ENCODE measurements at places on chromosomes 4 and X.

DNA sequence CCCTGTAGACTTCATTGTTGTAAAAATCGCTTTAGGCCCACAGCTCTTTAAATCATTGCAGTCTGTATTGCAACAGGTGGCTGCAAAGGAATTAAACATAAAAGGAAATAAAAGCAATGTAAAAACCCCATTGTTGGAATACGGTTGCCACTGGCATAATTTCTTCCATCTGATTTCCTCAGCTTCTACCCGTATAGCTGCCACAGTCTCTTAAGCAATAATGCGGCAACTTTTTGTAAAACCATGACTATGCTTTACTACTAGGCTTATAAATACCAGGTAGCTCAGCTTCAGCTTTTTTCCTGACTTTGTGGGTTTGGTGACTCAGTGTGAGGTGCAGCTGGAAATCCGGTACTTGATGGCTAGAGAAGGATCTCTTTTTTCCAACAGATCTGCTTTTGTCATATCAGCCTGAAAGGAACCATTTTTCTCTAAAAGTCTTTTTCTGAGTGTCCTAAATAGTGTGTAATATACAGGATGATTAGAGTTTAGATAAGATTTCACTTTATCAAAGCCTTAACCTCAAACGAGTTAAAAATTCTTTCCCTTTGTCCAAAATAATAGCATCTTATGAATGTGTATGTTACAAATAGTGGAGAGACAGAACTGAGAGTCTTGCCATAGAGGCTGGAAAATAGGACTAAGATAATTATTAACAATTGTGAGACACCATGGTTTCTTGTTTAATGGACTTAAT is 268.0 kb downstream of the ADGRL3 start:
- no peak for DNase-seq

DNA sequence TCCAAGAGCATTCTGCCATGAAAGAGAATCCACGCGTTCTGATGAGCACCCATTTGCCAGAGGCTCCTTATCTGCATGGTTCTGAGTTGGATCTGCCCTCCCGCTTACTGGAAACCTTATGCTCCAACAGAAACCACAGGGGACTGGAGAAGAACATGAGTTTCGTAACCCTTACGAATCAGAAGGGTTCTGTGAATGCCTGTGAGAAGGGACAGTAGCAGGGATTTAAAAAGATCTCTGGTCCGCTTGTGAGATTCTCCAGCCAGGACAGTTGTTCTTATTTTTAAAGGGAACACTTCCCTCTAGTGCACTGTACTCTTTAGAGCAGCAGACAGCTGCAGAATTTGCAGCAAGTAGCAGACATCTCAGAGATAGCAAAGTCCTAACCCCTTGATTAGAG is 22.5 kb upstream of the CENPU start:
- DNase-seq: no peak

GRCh38 chr4:177220376-177220775 is 89.3 kb upstream of the NEIL3 start:
- no peak for DNase-seq

DNA sequence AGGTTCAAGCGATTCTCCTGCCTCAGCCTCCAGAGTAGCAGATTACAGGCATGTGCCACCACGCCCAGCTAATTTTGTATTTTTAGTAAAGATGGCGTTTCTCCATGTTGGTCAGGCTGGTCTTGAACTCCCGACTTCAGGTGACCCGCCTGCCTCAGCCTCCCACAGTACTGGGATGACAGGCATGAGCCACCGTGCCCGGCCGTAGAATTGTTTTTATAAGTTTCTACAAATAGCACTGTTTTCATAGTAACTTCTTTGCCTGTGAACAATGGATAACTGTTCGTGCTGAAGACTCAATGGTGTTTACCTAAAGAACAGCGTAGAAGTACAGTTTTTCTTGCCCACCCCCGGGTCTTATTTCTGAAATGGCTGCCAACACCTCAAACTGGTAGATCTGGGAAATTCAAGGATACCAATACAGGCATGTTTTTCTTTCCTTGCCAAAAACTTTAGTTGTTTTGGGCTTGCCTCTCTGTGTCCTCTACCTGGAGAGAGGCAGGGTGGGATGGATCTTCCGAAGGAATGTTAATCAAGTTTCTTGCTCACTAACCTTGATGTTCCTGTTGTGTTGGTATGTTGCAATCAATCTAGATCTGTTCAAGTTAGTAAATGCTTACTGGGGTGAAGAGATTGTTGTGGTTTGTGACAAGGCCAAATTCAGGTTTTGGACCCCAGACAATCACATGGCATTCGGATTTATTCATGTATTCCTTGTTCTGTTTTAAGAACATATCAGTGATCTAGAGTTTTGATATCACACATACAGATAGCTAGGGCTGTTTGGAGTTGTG is 2.8 kb upstream of the RUFY3 start:
- DNase-seq: no peak

DNA sequence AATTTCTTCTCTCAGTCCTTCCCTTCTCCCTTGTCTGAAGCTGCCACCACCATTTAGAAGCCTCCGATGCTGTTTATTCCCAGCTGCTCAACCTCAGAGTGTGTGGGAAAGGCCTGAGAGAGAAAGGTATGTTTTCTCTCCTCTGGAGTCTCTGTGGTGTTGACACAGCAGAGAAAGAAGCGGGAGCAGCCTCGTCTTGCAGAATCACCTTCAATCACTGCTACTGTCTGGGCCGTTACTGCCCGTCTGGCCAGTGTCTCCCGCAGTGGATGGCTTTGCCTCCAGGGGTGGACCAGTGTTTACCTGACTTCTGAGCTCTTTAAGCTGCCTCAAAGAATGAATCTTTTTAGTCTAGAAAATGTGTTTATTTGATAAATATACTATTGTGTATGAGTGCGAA is 148.9 kb upstream of the FAM47C start:
- no peak for DNase-seq

DNA sequence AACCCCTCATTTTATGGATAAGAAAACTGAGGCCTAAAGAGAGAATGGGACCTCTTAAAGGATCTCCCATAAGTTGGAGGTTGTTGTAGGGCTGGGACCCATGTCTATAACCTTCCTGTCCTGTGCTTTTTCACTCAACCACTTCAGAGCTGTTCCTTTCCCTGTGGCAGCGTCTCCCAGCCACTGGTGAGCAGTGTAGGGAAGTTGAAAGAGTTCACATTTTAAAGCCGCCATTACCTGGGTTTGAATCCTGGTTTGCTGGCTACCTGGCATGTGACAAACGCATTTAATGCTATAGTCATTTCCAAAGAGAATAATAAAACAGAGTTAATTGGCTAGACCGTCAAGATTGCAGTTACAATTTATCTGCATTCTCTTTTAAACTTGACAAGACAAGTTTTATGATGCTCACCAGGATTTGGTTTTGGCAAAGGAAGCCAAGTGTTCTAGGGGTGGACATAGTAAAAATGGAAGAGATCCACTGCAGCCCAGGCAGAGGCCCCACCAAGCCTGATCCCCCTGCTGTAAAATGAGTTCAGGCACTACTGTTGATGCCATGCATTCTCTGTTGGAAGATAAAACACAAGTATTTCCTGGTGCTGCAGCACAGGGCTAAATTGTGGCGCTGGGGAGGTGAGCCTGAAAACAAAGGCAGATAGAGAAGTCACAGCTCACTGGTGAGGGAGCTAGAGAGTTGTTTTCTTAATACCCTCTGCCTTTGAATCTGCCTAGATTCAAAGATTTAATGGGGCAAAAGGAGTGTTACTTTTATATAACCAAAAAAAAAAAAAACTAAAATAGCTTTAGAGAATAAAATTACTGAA is 218.7 kb downstream of the NWD2 start:
- no peak for DNase-seq

- DNase-seq: no peak
Measured at GRCh38 chr4:114028071-114028470, 48.6 kb upstream of the ARSJ start.

- no peak for DNase-seq
Measured at GRCh38 chr4:26632916-26633315, 49.0 kb downstream of the TBC1D19 start.

DNA sequence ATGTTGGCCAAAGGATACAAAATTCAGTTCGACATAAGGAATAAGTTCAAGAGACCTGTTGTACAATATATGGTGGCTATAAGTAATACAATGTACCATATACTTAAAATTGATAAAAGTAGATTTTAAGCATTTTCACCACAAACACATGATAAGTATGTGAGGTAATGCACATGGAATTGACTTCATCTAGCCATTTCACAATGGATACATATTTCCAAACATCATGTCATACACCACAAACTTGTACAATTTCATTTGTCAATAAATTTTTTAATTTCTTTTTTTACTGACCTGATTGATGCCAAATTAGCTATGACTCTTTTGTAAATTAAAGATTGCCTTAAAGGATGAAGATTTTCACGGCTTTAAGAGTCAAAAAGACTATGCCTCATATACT is 103.1 kb upstream of the VCX2 start:
- DNase-seq: no peak

- no peak for DNase-seq
Measured at GRCh38 chr4:84730375-84730774, 147.4 kb downstream of the CDS1 start.

DNA sequence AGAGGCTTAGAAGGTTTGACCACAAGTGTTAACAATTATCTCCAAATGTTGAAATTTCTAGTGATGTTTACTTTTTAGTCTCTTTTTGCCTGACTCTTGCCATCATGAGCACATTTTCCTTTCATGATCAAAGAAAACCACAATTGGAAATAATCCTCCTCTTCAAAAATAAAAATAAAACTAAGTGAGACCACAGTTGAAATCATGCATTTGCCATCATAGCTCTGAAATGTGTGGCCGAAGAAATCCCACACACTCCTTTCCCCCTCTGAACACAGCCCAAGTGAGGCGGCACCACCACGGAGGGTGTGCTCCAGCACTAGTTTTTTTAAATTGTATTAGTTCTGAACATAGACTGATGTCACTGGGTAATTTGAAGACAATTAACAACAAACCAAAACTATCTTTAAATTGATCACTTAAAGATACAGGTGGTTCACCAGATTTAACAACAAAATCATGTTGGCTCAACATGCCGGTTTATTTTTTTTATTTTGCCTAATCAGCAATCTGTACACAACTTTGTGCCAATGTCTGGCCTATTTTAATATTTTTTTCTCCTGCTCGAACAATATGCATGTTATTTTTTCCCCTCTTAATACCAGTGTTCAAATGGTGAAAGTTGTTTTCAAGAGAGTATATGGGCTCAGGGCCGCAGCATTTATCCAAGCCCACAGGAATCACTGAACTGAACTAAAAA is 17.6 kb downstream of the APBB2 start:
- DNase-seq: no peak

DNA sequence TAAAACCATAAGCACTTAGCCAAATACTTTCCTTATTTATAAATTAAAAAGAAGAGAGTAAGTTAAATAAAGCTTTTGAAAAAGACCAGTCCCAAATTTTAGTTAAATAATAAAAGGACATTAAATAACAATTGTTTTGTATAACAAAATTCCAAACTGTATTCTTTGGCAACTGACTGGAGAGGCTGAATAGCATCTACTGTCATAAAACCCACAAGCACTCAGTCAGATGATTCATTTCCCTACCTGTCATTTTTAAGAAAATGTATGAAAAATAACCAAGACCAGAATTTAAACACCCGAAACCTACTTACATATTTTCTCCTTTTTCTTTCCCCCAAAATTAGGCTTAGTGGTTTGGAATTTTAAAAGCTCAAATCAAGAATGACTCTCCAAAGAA is 32.5 kb upstream of the SMIM10L2A start:
- no peak for DNase-seq

DNA sequence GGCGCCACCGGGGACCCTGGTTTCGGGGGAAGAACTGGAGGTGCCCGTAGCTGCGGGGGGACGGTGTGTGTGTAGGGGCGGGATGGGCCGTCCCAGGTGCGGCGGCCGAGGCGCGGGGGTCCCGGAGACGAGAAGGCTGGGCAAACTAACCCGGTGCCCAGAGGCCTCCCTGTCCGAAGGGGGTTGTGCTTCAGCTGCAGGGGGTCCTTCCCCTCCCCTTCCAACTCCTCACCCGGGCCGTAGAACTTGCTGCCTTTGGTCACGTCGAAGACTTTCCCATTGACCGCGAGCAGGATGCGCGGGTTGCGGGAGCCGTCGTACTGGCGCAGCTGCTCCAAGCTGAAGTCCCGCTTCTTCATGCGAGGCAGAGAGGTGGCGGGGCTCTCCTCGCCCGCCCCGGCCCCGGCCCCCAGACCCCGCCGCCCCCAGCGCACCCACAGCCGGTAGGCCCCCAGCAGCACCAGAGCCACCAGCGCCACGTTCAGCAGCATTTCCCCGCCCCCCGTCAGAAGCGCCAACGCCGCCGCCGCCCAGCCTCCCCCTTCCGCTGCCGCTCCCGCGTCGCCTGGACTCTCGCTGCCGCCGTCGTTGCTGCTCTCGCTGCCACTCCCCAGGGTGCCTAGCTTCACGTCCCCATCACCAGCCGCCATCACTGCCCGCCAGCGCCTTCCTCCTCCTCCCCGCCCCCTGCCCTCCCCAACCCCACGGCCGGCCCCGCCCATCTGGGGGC is at the start of gene PGRMC2:
Gene PGRMC2, minus strand, starts transcription at position 673 of the 730 bp plus-strand sequence. Its CDS starts 23 bp downstream, at position 650.
- DNase-seq: no peak

- DNase-seq: no peak
Measured at GRCh38 chr4:15513545-15513944, 43.9 kb downstream of the CC2D2A start.

DNA sequence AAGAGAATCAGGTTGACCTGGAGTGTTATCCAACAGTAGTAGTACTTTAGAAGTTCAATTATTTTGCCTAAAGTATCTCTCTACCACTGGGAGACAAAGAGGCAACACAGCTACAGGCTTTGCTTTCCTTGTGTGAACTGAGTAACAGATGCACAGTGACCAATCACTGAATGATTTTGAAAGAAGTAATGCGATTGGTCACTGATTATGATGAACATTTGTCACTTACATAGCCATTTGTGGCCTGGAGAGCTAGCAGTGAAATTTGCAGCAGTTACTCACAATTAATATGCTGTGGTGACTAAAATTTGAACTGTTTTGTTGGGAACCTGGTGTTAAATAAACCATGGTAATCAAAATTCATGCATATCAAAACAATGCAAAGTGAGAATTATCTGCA is 508.7 kb upstream of the DIPK2B start:
- no peak for DNase-seq

DNA sequence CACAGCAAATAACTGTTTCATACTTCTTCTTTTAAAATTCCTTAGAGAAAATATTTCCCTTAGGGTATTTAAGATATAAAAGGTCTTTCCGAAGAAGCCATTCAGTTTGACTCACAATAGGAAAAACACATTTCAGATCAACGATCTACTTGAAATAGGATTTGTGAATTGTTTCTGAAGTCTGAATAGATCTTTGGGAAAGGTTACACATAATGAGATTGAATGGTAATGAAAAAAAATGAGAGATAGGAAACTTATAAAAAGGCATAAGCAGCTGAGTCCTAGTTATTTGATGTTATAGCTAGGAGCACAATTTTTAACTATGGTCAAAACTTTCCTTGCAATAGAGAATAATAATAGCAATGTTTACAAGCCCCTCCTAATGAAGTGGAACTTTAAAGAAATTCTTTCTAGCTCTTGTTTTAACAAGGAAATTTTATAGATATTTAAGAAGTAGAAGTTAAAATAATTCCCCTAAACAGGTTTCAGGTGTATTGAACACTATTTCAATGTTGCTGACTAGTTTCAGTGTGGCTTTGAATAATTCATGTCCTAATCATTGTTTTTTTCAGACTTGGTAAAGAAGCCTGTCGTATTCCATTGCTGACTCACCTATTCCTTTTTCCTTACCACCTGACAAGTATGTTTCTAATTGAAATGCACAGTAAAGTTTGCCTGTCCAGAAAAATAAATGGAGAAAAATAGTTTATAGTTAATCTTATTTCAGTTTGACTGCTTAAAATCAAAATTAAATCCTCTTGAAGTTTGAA is 89.1 kb downstream of the PCDH18 start:
- no peak for DNase-seq

- DNase-seq: no peak
Measured at GRCh38 chrX:121238093-121238492, 190.7 kb downstream of the GLUD2 start.

All from CD4-positive, CD25-positive, alpha-beta regulatory T cell (primary cell).